ENCODE measurements at places on chromosomes 2 and 18. TPM values are rescaled to one million over a fixed set of nuclear protein-coding genes. Genes with fewer than 3 reads are reported as not detected.

GRCh38 chr18:58579561-58580047 lies 49.3 kb downstream of the ALPK2 start:
- DNase-seq = peak; percentile 45

DNA sequence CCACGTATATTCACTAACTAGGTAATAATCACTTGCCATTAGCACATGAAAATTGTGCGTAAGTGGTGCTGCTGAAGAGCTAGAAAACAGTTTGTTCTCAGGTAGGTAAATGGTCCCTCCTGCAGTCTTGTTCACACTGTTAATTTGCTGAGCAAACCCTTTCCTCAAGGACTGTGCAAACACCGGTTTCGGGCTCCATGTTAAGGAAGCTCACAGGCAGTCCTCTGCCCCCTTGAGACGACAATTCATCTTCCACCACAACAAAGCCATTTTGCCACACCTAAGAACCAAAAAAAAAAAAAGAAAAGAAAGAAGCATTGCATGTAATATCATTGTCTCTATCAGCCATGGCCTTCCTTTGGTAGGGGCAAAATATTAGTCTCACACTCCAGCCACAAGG lies 193.9 kb downstream of the BCL11A start:
- DNase-seq = no peak

GRCh38 chr18:22465859-22466457 lies 48.2 kb upstream of the CTAGE1 start:
- DNase-seq = peak; percentile 43

DNA sequence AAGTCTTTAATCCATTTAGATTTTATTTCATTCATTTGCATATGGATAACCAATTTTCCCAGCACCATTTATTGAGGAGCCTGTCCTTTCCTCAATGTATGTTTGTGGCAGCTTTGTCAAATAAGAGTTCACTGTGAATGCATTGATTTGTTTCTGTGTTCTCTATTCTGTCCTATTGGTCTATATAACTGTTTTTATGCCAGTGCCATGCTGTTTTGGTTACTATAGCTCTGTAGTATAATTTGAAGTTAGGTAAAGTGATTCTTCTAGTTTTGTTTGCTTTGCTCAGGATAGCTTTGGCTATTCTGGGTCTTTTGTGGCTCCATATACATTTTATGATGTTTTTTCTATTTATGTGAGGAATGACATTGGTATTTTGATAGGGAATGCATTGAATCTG lies 7.4 kb downstream of the MYO3B start:
- DNase-seq = no peak

DNA sequence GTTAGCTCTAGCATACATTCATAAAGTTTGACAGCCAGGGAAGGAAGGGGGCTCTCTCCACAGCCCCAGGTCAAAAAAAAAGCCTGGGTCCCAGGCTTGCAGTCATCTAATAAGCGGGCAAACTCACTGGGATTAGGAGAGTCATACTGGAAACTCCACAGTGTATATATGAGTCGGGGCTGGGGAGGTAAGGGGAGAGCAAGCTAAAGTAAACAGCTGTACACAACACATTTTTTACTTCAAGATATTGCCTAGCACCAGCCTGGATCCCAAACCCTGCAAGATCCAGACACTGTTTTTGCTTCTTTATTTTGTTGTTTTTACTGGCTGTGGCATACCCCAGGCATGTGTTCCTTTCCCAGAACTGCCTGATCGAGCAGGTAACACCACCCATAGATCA lies 291.3 kb upstream of the TANK start:
- DNase-seq = no peak

GRCh38 chr2:128370468-128371247 lies 52.0 kb upstream of the HS6ST1 start:
- DNase-seq = no peak

DNA sequence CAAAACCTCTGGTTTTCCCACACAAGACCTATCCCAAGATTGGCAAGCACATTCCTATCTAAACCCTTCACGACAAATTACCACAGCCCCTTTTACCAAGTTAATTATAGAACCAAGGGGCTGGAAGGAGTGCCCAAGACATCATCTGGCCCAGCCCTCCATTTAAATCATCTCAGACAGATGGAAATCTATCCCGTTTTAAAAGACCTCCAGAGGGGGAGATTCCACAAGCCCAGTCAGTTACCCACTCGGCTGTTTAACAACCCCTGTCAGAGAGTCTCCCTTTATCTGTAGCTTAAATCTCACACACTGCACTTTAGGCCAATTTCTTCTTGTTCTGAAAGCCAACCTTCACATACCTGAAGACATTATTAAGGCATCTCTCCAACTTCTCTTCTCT lies 179.1 kb upstream of the MEIS1 start:
- no peak for DNase-seq

GRCh38 chr2:180495606-180496005 lies 484.8 kb upstream of the UBE2E3 start:
- no peak for DNase-seq

GRCh38 chr2:96408616-96409015 lies 73.0 kb downstream of the NCAPH start:
- peak; percentile 29 for DNase-seq

GRCh38 chr2:39107156-39107555 lies 13.7 kb downstream of the SOS1 start:
- DNase-seq = no peak

DNA sequence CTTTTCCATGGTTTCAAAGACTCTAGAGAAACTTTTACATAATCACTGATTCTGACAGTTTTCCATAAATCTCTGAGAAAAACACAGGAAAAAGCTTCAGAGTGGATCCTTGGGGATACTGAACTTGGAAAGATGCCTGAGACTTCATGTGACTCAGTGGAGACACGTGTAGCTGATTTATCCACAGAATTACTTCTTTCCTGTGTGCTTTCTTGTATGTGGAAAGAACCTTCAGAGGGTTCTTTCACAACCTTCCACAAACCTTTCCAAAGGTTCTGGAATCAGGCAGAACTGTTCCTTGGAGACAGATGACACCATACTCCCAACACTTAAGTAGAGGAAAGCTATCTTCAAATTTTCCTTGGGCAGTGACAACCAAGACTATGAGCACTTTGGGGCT lies 207.2 kb downstream of the RND3 start:
- DNase-seq = peak; percentile 92

GRCh38 chr2:205815673-205816072 lies 133.4 kb downstream of the NRP2 start:
- no peak for DNase-seq

DNA sequence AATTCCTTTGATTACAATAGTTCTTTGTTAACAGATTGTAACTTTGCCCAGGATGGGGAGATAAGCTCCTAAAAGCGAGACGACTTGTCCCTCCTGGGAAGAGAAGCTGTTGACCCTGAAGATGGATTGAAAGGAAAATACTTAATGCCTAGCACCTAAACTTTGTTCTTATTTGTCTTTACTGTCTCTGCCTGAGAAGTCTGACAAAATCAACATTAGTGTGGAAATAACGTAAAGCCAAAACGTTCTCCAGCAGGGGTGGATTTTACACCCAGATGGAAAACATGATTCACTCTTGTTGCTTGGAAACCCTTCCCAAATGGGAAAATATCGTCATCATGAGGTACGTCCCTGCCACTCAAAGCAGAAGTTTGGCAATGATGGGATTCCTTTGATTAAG lies 450.1 kb downstream of the SLC4A3 start:
- DNase-seq = peak; percentile 77

DNA sequence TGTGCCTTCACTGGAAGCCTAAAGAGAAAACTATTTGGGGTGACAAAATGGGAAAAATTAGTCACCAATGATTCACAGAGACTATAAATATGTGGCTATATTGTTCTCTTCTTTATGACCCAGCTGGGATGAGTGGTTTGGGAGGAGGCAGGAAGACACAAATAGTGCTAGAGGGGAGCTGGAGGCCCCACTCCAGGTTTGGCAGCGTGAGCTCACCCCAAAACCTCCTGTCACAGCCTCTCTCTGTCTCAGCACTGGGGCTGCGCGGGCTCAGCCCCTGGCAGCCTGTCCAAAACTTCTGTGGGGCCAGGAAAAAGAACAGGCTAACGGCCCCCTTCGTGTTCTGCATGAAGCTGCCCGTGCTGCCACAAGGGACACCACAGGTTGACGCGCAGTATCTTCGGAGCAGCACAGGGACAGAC lies 73.2 kb upstream of the LCLAT1 start:
- peak; percentile 84 for DNase-seq

DNA sequence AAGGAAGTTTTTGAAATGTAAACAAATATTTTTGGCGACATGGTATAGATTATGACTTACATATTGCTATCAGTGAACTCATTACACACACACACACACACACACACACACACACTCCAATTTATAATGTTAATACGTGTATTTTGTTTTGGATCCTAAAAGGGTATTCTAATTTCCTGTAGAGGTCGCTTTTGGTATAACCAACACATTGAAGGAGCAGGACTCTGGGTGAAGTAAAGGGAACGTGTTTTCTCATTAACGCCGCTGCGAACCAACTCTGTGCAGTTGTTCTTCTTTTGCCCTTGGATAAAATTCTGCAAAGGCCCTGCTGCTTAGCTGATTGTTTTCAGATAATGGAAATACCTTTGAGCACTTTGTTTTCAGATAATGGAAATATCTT lies 190.4 kb downstream of the PMAIP1 start:
- no peak for DNase-seq

DNA sequence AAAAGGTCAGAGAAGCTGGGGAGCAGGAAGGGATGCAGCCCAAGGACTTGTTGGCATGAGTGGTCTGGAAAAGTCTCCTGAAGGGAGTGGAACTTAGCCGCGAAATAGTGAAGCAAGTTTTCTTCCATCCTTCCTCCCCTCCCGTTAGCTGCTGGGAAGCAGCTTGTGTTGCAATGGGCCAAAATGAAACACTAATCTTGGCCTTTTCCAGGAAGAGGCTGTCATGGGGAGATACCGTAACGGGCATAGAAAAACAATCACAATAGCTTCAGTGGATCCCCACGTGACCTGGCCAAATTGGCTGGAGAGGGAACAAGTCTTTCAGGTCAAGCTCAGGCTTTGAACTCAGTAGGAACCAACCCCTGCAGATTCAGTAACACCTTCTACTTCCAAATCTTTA lies 49.3 kb downstream of the SEMA4F start:
- DNase-seq = no peak

DNA sequence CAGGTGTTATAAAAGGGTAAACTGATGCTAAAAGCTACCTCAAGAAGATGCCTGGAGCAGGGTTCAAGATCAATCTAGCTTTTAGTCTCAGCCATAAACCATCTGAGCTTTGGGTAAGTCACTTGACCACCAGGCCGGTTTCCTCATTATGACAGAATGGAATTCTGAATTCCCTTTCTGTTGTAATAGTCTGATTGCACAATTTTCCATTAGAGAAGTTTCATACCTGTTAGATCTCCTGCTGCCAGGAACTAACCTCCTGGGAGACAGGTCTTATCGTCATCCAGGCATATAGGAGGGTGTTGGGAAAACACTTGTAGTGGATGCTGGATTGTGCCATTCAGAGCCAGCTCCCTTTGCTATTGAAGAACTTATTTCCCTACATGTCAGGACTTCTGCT lies 272.5 kb downstream of the TDRD15 start:
- DNase-seq = no peak

DNA sequence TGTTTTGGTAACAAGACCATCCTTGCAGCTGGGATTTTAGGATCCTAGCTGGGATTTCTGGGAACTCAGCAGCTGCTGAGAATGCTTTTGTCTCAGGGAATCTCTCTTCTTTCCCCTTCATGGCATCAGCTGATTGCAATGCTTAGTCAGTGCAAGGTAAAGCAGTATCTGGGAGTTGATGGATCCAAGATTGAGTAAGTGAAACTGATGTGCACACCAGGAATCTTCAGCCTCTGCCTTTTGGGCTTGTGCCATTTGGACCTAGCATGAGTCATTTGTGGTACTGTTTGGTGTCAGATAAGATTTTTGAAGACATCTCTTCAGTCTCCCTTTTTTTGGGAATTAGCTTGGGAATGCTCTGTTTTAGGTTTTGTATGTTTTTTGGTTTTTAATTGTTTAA lies 363.3 kb upstream of the TFPI start:
- DNase-seq = no peak

DNA sequence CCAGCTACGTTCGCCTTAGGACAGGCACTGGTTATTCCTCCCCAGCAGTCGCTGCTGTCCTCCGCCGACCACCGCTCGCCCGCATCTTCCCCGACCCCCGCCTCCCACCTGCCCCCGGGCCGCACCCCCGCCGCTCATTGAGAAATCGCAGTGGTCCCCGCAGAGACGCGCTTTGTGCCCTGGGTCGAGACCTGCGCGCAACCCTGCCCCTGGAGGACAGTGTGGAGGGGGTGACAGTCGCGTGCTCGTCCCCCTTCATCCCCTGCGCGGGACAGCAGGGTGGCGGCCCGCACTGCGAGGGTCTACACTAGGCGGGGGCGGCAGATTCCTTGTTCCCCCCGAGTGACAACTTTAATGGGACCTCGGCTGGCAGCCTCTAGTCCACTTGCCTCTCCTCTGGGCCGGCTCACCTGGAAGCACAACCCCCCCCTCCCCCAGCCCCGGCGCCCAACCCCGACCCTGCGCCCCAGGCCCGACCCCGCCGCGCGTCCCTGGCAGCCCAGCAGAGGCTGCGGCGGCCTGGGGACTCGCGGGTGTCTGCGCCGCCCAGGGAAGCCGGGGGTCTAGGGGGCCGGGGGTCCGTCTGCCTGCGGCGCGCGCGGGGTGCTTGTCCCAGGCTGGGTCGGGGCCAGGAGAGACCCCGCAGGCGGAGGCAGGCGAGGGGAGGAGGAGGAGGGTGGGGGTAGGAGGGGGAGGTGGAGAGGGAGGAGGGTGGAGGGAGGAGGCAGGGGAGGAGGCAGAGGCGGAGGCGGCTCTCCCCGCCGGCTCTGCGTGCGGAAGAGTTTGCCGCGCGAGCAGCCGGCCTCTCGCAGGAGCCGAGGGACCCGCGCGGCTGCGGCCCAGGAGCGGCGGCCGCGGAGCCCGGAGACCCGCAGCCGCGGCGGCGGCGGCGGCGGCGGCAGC lies at the start of gene NPAS2:
Gene NPAS2, plus strand, starts transcription at position 770 of the 903 bp plus-strand sequence. CDS start 84,616 bp downstream, outside the sequence.
- peak; percentile 43 for DNase-seq

GRCh38 chr18:22408059-22408458 lies 9.7 kb downstream of the CTAGE1 start:
- DNase-seq = no peak

DNA sequence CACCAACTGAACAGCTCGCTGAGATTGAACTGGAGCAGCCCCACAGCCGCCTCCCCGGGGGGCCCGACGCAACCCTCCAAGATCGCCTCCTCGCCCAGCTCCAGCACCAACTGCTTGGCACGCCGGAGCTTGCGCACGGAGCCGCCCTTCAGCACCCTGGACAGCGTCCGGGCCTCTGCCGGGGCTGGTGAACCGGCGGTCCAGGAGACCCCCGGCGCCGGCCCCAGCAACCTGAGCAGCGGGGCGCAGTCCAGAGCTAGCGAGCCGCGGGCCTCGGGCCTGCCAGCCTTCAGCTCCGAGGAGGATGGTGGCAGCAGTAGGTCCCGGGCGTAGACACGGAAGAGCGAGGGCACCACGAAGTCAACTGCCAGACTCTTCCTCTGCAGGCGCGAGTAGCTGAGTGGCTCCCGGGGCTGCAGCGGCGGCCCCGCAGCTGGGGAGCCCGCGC lies 1.2 kb downstream of the ALK start:
- no peak for DNase-seq

Gene ANO7
- 0.79 TPM for total RNA-seq

Gene ADGRF3
- not detected for total RNA-seq

Gene DES
- 318 TPM for total RNA-seq

Gene LCT
- under 0.01 TPM for total RNA-seq

Gene FAM110C
- 3.6 TPM for total RNA-seq

Gene PTGR3
- 11.8 TPM for total RNA-seq

Gene TPO
- 0.49 TPM for total RNA-seq

Gene SCYGR4
- 0.89 TPM for total RNA-seq

Gene GPR75
- 2.3 TPM for total RNA-seq

Gene EMX1
- total RNA-seq = not detected
